Thymus (tissue), 14 donors: ENCODE measurements at places on chromosomes 13 and 19. TPM values are rescaled to one million over a fixed set of nuclear protein-coding genes. Genes with fewer than 3 reads are reported as not detected.

Gene CYP2A6
- total RNA-seq = 0.09 TPM

Gene OR4F17
- not detected for total RNA-seq

Gene EDDM13
- 0.85 TPM for total RNA-seq

Gene METTL21C
- total RNA-seq = not detected

Gene CTXN1
- total RNA-seq = 0.33 TPM

Gene HIF3A
- total RNA-seq = 0.66 TPM

Gene RUBCNL
- total RNA-seq = 17.1 TPM
